Activated CD4-positive, alpha-beta T cell treated with anti-CD3 and anti-CD28 coated beads, Interleukin-2, amount 50 U/mL, for 4 hours (primary cell): ENCODE measurements at places on chromosomes 7 and 10.
A peak's percentile ranks its signal among the peaks of the same experiment; 100 is the strongest.

GRCh38 chr7:117839507-117839906, 33.7 kb downstream of the CTTNBP2 start:
- no peak for DNase-seq

GRCh38 chr10:111392159-111392558, 315.3 kb downstream of the ADRA2A start:
- DNase-seq = no peak

- no peak for DNase-seq
Measured at GRCh38 chr7:139585042-139585441, 61.6 kb downstream of the CLEC2L start.

DNA sequence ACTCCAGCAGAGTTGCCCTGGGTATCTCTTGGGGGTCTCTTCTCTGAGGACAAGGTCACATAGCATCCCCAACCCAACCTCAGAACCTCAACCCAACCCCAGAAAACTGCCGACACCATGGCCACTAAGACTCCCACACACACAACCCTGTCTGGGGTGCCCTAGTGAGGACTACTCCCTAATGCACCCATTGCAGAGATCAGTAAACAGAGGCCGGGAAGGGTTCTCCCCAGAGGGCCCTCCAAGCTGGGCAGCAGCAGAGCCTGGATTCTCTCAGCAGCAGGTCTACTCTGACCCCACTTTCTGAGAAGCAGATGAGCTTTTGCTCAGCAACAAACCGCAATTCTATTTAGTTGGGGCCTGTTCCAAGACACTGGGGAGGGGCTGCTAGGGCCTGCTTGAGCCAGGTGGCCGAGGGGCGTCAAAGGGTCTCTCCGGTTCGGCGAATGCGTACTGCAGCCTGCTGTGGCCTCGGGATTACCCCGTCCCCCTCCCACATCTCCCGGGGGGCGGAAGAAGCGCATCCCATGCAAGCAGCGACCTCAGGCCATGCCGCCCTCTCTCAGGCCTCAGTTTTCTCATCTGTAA, 828 bp downstream of the OGDHL start:
- no peak for DNase-seq

DNA sequence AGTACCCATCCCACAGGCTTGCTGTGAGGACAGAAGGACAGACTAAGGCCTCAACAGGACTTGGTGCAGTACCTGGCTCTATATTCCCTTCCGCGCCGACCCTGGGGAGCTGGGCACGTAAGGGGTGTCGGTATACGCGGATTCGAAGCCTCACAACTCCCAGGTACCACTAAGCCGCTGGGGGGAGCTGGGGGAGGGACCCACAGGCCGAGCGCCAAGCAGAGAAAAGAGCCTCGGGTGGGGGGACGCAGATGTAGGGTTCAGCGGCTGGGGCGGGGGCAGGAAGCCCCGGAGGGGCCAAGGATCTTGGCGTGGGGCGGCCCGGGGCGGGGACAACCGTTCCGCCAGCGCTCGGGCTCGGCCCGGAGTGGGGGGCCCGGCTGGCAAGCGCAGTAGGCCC, 126.4 kb upstream of the ZNF746 start:
- DNase-seq = peak; percentile 48

DNA sequence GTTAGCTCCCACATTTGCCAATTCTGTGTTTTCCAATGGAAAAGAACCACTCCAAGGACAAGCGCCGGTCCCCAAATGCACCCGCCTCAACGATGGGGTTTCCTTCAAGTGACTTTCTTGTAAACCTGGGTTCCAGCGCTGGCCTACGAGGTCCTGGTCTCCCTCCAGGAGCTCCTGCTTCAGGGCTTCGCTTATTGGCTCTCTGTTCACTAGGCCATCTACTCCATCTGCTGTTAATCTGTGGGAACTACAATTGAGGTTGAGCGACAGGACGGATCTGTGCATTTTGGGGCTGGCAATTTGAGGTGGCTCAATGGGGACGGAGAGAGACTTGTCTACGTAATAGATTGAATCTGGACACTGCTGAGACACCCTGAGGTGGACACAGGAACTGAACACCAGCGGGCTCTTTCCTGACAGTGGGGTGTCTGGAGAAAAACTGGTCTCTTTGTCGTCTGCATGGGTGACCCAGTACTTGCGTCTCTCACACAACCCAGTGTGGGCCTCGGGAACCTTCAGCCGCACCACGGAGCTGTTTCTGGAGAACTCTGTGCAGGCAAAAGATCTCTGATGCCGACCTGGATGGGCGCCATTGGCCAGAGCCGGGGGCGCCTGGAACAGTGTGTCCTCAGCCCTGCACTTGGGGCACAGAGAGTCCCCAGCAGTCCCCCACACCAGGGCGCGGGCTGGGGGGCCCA, 115.9 kb upstream of the ADAM12 start:
- DNase-seq = no peak

GRCh38 chr10:100775386-100775785, 30.0 kb downstream of the PAX2 start:
- DNase-seq = no peak

DNA sequence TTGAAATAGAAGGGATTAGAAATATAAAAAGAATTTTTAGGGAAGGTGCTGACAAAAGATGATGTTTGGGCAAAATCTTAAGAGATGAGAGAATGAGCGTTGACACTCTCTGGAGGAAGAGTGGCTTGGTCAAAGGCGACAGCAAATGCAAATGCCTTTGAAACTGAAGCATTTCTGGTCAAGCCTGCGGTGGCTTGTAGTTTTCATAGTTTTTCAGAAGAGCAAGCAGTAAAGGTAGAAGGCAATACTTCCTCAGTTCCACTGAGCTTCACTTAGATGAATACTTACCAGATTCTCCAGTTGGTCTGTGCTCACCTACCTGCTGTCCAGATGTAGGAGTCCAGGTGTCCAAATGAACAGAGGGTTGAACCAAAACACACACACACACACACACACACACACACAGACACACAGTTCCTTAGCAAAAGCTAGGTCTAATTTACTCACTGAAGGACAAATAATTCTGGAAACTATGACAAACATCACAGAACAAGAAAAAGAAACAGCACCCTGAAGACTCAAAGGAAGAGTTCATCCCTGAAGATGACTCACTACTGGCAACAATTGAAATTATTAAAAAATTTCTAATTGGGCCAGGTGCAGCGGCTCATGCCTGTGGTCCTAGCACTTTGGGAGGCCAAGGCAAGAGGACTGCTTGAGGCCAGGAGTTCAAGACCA, 12.1 kb upstream of the STK17A start:
- DNase-seq = no peak

- DNase-seq = no peak
Measured at GRCh38 chr10:44340557-44340956, 44.3 kb downstream of the CXCL12 start.

DNA sequence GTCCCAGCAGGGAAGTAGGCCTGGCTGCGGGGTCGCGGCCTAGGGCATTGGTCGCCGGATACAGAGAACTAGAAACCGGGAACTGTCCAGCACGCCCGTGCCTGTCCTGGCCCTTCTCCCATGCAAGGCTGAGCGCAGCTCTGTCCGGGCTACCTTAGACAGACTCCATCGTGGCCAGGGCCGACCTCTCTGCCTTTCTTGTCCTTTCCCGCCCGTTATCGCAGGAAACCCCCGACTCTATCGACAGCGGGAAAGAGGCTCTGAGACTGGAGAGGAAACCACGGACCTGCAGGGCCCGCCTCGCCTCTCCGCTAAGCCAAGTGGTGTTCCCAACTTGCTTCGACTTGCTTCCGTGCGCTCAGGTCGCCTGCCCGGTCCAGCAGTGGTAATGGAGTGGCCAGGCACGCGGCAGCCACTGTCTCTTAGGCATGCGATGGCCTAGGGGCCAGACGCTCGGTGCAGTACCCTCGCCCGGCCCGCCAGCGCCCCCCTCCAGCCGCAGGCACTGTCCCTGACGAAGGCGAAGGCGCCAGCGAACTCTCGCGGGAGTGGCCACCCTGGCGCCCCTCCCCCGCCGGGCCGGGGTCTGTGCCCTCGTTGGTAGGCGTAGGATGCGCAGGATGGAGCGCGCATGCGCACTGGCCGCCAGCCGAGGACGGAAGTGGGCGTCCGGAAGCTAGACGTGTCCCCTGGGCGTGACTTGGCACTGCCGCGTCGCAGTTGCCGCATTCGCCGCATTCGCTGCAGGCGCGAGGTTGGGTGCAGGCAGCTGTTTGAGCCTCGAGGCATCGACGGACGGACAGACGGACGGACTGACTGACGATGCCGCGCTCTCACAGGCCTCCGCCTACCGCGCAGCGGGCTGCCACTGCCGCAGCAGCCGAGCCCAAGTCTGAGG, 54.4 kb downstream of the MCMBP start:
- DNase-seq = no peak

- DNase-seq = no peak
Measured at GRCh38 chr10:80437227-80437626, 16.9 kb upstream of the TSPAN14 start.

GRCh38 chr10:125982260-125982948, 86.0 kb downstream of the FANK1 start:
- no peak for DNase-seq

- DNase-seq = no peak
Measured at GRCh38 chr10:122141821-122142640, 129.1 kb upstream of the BTBD16 start.

GRCh38 chr7:35581605-35582210, 113.2 kb downstream of the HERPUD2 start:
- DNase-seq = no peak

- DNase-seq = no peak
Measured at GRCh38 chr7:85851571-85852193, 664.8 kb upstream of the SEMA3D start.

- DNase-seq = no peak
Measured at GRCh38 chr7:98930464-98930863, 52.1 kb downstream of the TRRAP start.

DNA sequence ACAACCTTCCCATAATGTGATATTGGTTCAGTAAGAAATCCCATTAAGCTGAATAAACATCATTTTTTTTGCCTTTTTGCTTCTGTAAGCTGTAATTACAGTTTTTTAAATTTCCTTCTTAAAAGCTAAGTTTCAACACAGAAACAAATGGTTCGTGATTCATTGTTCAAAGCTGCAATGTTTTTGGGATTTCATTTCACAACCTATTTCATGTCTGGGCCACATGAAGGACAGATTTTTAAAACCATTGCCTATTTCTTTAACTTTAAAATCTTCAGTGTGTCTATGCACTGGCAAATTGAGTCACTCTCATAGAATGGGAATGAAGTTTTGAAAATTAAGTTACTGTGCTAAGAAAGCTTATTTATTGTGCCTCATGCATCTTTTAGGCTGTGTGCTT, 66.9 kb downstream of the TFPI2 start:
- DNase-seq = no peak

DNA sequence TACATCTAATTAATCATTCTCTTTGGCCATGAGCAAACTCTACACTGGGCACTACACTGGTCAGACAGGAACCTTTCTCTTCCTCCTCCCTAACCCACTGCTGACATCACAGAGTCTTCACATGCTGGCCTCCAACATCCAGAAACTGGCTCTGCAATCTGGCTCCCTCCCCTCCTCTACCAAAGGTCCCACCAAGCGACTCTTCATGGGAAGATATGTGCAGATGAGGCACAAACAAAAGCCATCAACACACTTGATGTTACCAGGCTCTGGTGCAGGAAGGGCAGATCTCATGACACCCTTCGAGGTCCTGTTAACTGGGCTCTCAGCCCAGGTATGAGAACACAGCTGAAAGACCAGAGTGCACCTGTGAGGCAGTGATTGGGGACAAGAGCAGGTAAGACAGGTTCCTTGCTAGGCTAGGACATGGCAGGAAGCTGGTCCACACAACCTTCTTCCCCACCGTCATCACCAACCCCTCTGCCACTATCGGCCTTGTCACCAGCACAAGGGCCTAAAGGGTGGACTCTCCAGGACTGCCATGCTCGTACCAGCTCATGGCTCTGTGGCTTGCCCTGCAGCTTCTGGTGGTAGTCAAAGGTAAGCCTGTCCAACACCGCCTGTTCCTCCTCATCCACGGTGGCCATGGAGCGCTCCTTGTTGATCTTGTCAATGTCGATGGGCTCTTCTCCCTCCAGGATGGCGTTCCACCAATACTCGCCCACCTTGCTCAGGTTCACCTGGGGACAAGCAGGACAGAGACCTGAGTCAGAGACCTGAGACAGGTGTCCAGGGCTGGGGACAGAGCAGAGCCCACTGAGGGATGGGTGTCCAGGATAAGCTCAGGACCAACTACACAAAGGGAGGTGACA, 66.6 kb upstream of the CAMK2B start:
- no peak for DNase-seq

- no peak for DNase-seq
Measured at GRCh38 chr10:31118556-31118955, 86.9 kb upstream of the ZNF438 start.

DNA sequence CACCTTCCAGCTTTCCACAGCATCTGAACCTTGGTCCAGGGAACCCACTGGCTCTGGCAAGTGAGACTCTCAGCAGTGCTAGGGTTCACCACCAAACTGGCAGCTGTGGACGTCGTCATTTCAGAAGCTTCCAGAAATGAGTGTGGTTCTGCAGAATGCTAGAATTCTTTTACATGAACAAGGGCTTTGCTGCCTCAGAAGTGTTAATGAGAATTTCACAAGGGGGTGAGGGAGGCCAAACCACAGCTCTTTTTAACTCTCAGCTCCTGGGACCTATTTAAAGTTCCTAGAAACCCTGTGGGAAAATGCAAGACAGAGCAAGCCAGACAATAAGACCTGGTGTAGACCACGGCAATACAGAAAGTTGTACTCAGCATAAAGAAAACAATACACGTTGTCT, 129.3 kb upstream of the BET1 start:
- no peak for DNase-seq

GRCh38 chr7:74334030-74334429, 44.8 kb downstream of the CLIP2 start:
- DNase-seq = no peak

DNA sequence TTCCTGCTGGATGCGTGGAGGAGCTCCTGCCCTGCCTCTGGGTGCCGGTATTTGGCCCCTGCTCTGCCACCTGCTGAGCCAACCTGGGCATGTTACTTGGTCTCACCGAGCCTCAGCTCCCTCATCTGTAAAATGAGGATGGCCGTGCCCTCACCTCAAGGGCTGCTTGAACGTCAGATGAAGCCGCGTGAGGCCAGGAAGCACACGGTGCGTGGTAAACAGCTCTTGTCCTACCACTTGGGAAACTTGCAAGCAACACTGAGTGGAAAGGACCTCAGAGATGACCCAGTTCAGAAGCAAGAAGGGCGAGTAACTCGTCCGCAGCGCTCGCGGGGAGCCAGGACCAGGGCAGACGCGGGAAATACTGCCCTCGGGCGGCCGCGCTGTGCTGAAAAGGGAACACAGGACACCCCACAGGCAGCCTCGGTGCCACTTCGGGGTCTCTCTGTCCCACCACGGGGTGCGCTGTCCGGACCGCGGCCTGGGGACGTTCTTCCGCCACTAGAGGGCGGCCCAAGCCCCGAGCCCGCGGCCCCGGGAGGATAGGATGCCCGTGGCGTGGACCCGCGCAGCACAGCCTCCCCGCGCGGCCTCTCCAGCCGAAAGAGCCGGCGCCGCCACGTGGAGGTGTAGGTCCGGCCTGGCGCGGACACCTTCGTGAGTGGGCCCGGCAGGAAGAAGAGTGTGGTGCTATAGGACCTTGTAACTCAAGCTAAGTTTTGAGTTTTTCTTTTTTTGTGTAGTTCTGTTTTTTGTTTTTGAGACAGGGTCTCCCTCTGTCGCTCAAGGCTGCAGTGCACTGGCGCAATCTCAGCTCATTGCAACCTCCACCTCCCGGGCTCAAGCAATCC, 94.1 kb downstream of the PRKAG2 start:
- peak; percentile 58 for DNase-seq

GRCh38 chr7:50166997-50167965, 74.2 kb upstream of the ZPBP start:
- DNase-seq = no peak
